Caco-2 (cell line): ENCODE measurements at places on chromosomes 13 and 19. TPM values are rescaled to one million over a fixed set of nuclear protein-coding genes. Genes with fewer than 3 reads are reported as not detected.

PRR22 gene
- 7.1 TPM in 2 replicates for total RNA-seq

OPA3 gene
- 16.9 and 17.7 TPM in 2 replicates for total RNA-seq

ZNF549 gene
- 5.2 and 5.5 TPM in 2 replicates for total RNA-seq

GAPDHS gene
- not detected in 2 replicates for total RNA-seq

DNA sequence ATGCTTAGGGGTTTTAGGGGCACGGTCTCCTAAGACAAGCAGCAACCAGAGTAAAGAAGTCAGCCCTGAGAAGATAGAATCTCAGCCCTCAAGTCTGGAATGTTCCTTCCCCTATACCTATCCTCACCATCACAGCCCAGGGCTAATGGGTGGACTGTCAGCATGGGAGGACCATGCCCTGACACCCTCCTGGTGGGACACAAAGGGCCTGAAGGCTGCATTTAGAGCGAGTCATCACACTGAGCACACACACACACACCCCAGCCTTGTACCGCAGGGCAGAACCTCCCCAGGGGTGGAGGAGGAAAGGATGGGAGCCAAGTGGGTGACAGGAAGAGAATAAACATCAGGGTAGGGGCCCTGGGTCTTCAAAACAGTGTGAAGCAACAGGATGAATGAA lies 174.8 kb upstream of the SERP2 start:
- no peak for DNase-seq

DNA sequence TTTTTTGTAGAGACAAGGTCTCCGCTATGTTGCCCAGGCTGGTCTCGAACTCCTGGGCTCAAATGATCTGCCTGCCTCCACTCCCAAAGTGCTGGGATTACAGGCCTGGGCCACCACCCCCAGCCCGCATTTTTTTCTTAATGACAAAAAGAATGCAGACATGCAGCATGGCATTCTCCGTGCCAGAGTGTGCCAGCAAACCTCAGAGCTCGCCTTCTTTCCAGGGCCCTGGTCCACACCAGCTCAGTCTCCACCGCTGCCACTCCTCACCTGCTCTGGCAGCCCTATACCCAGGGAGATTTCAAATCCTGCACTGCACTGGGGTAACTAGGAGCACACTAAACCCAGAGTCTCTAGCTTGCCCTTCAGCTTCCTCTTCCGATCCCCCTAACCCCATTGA lies 41.7 kb downstream of the ZIC5 start:
- DNase-seq = no peak

GRCh38 chr19:50705422-50706019 lies 14.1 kb downstream of the SHANK1 start:
- DNase-seq = peak; percentile 61

GRCh38 chr13:67148161-67148571 lies 82.0 kb downstream of the PCDH9 start:
- DNase-seq = no peak

- no peak for DNase-seq
Observed at GRCh38 chr13:100527644-100528043, 60.9 kb downstream of the GGACT start.
